ENCODE measurements at places on chromosomes 7 and 10. TPM values are rescaled to one million over a fixed set of nuclear protein-coding genes. Genes with fewer than 3 reads are reported as not detected.
A peak's percentile ranks its signal among the peaks of the same experiment; 100 is the strongest.

The SPDYE2B gene
- polyA plus RNA-seq: not detected

The SPDYE6 gene
- not detected for polyA plus RNA-seq

The RBM20 gene
- polyA plus RNA-seq: 0.15 TPM

The STMP1 gene
- polyA plus RNA-seq: 39.3 TPM

The TUBAL3 gene
- not detected for polyA plus RNA-seq

The MOGAT3 gene
- polyA plus RNA-seq: not detected

The LLCFC1 gene
- not detected for polyA plus RNA-seq

The ARID5B gene
- polyA plus RNA-seq: 132 TPM

The HOXA10 gene
- polyA plus RNA-seq: 0.47 TPM

The EVX1 gene
- not detected for polyA plus RNA-seq

The PLAU gene
- polyA plus RNA-seq: 329 TPM

The AGR3 gene
- polyA plus RNA-seq: not detected

The NPSR1 gene
- not detected for polyA plus RNA-seq

The FBXL13 gene
- 0.95 TPM for polyA plus RNA-seq

GRCh38 chr10:112949143-112949823, 764 bp upstream of the TCF7L2 start:
- DNase-seq: no peak

DNA sequence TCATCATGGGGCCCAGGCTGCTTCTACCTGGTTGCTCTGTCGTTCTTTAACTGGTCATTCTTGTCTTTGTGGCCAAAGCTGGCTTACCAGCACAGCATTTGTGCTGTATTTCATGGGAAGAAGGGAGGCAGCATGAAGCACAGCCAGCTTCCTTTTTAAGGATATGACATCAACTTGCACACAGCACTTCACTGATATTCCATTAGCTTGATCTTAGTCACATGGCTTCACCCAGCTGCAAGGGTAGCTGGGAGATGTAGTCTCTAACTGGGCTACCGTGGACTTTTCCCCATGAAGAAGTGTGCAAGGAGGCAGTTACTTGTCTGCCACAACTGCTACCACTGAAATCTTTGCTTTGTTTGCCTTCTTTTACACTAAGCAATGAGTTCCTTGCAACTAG, 525.2 kb downstream of the LRMDA start:
- DNase-seq: no peak

- DNase-seq: no peak
Observed at GRCh38 chr10:1229574-1229973, 173.4 kb downstream of the WDR37 start.

DNA sequence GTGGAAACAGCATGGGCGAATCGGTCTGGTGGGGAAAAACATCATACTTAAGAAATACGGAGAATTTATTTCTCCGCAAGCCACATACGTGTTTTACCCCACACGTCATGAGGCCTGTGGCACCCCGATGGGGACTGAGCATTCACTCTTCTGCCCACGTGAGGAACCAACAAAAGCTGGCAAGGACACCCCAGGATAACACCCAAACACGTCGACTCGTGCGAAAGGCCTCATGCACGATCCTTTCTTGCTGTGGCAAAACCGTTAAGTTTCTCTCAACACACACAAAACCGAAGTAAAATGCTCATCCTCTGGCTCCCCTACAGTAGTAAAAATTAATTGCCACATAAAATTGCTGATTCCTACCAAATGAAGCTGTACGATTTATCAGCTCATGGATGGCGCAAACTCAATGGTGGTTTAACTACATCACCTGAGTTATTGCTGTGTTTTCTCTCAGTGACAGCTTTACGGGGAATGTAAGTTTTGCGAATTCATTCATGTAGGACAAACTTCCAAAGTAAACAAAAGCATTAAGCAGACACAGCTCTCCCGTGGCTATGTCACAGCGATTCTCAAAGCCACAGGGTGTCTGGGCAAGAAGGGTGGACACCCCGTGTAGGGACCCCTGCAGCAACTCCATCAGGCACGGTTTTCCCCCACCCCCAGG, 97.0 kb downstream of the CTBP2 start:
- no peak for DNase-seq

DNA sequence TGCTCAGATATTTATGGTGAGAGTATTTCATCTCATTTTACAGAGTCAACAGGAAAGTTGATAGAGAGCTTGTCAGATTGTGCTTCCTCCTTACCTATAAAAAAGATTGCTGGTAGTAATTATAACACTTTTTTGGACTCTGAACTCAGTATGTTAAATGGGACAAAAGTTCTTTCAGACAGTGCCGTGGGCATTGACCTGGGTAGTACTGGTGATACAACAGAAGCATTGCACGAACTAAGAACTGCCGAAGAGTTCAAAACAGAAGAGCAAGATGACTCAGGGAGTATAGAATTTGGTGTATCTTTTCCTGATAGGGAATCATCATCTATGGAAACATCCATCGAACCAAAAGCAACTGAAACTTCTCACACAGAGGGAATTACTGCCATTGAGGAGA, 58.6 kb downstream of the LOXL4 start:
- DNase-seq: no peak

DNA sequence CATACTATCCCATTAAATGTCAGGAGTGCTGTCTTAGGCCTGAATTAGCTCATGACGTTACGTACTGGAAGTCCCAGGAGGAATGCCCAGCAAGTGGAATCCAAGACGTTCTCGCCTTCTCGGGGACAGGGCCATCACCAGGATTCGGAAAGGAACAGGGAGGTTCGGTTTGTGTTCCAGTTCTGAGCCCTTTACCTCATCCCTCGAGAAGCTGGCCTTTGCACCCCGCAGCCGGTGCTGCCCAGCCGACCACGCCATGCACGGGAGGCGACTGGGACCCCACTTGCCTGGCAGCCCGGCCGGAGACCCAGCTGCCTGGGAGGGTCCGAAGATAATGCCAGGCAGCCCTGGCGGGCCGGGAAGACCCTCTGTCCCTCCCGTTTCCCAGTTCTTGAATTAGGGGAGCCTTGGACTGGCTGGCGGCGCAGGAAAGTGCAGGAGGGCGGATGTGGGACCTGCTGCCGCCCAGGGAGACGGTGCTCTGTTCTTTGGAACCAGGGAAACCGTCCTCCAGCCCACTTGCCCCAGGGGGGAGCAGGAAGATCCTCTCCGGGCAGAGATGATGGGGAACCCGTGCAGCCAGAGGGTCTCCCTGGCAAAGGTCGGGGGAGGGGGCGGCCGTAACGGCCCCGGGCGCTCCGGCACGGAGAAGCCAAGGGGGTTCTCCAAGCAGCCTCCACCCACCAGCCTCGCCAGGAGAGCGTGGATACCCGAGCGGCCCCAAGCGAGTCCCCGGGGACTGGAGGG, 671 bp upstream of the CHST3 start:
- DNase-seq: no peak

DNA sequence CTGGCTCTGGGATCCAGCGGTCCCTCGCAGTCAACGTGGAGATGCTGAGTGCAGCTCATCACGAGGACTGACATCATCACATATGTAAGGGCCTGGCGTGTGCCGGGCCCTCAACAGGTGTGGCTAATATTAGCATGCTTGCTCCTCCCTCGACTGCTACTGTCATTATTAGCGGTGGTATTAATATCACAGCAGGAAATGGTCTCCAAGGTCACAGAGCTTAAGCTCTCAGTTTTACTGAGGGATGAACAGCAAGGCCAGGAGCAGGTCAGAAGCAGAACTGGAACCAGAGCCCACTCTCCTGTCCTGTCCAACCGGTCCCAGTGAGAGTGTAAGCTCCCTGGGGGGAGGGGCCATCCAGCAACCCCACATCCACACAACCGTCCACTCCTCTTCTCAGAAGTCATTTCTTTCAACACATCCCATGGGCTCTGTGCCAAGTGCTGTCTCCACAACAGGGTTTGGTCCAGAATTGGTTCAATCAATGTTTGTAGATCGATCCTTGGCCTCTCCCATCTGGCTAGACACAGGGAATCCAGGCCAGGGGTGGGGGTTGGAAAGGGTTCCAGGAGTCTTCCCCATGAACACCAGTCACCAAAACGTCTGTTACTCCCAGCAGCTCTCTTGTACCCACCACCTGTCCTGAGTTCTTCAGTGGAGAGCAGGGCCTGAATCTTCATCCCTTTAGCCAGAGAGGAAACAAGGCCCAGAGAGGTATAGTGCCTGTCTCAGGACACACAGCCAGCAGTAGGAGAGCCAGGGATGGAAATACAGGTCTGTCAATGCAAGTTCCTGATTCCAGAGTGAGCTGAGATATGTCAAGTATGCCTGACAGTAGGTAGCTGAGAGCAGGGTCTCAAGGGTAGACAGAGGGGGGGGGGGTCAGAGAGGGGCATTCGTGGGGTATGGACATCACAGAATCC, 45.3 kb upstream of the ZMIZ1 start:
- DNase-seq: no peak

GRCh38 chr7:77827999-77828398, 29.4 kb downstream of the PHTF2 start:
- no peak for DNase-seq

GRCh38 chr7:116097365-116098009, 66.9 kb upstream of the TFEC start:
- no peak for DNase-seq

DNA sequence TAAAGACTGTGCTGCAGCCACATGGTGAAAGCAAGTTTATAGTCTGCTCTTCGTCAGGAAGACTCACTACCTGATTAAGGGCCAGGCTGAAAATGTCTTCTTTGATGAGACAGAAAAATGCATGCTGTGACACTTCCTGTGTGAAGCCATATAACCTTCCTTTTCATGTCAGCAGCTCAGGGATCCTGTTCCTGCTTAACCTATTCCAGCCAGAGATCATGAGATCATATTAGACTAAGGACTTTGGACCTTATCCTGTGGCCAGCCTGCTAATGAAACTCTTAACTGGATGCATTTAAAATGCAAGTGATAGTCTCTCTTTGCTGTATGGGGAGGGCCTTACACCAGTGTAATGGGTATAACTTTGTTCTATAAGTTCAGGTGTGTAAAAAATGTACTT, 165.2 kb downstream of the PTEN start:
- no peak for DNase-seq

- peak; percentile 80 for DNase-seq
Observed at GRCh38 chr7:4725014-4725849, 43.1 kb downstream of the FOXK1 start.

DNA sequence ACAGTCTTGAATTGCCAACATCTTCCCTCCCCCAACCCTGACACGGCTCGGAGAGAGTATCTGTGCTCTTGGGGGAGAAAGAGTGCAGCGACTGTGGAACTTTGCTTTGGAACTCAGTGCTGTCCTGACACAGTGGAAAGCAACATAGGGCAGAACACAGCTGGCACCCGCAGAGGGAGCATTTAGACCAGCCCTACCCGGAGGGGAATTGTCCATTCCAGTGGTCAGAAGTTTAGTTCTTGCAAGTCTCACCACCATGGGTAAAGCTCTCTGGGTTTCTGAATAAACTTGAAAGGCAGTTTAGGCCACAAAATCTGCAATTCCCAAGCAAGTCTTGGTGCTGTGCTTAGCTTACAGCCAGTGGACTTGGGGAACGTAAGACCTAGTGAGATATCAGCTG, 34.9 kb downstream of the TFEC start:
- DNase-seq: no peak

- DNase-seq: no peak
Observed at GRCh38 chr10:53284615-53285182, 512.1 kb upstream of the MBL2 start.

DNA sequence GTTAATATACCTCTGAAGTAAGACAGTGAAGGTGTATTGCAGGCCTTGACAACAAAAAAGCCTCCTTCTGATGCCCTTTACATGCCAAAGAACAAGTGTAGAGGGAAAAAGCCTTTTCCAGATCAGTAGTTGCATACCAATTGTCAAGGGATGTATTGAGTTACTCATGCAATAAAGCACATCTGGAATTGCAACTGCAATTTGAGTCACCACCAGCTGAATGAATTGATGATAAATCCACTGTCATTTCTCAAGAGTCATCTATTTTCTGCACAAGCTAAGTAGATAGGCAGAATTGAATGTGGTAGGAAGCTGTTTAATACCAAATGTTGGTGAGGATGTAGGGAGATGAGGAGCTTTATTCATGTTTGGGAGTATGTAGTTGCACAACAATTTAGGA, 325.9 kb upstream of the SMIM30 start:
- no peak for DNase-seq

- DNase-seq: no peak
Observed at GRCh38 chr10:91643700-91644099, 10.8 kb upstream of the PPP1R3C start.

DNA sequence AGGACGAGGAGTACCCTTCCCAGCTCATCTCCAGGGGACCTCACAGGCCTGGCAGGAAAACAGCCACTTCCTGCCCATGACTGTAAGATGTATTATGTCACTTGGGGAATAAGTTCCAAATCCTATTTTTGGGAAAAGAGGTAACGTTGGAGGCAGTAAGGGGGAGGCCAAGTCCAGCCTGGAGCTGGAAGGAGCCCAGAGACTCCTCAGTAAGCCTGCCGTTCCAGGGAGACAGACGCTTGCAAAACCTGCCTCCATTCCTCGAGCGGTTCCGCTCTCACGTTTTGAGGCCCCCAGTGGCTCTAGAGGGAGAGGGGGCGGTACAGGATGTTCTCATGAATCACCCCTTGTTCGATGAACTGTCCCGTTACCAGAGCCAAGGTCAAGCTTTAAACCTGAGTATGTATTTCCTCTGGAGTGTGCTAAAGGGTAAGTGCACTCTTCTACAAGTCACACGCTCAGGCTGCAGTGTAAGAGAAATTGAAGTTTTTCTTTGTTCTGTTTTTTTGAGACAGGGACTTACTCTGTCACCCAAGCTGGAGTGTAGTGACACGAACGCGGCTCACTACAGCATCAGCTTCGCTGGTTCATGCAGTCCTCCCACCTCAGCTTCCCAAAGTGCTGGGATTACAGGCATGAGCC, 45.5 kb upstream of the CYTH3 start:
- no peak for DNase-seq

- DNase-seq: no peak
Observed at GRCh38 chr10:130000918-130001317, 36.8 kb upstream of the EBF3 start.

- no peak for DNase-seq
Observed at GRCh38 chr10:119542988-119543813, 682 bp upstream of the RGS10 start.

- no peak for DNase-seq
Observed at GRCh38 chr7:75033064-75033463, 40.5 kb downstream of the RCC1L start.

GRCh38 chr10:79020605-79021004, 48.2 kb upstream of the ZMIZ1 start:
- DNase-seq: no peak

DNA sequence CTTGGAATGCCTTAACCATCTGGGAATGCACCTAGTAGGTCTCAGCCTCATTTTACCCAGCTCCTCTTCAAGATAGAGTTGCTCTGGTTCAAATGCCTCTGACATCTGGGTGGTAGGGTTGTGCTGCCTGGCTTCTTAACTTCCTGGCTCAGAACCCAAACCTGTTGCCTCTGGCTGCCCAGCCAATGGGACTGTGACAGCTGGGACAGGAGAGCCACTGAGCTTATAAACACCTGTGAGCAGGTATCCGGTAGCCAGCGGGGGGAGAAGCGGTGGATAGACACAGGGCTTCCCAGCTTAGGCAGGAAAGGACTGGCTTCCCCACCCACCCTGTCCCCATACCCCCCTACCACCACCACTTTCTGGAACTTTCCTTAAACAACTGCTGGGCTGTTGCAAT, 115.8 kb upstream of the CARD11 start:
- DNase-seq: no peak

Data from AG04450 (cell line).